ENCODE measurements at places on chromosomes 1 and 21.

DNA sequence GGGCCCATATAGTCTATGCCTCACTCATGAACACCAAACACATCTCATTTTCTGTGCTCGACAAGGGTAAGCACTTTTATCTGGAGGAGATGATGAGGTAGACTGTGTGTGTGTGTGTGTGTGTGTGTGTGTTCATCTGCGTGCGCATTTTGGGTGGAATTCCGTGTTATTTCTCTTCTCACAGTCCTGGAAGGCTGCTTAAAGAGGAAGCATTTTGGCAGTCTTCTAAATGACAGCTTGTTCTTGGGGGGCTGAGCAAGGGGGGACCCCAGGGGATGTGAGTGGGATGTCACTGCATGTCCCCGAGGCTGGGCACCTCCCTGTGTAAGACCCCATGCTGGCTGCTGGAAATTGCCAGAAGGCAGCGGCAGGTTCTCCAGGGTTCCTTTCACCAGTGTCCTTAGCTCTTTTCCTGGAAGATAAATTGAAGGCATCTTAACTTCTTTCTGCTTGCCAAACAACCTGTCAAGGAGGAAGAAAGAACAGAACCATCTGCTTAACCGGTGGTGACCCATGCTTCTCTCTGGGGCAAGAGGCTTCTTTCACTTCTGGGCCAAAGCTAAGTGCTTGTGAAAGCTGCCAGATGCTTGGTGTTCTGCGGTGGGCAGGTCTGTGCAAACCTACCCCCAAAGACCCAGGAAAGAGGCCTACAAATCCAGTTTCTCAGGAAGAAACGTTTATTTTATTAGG lies 9.9 kb upstream of the RD3 start:
- no peak for DNase-seq

GRCh38 chr1:186950547-186950946 lies 121.8 kb downstream of the PLA2G4A start:
- no peak for DNase-seq

DNA sequence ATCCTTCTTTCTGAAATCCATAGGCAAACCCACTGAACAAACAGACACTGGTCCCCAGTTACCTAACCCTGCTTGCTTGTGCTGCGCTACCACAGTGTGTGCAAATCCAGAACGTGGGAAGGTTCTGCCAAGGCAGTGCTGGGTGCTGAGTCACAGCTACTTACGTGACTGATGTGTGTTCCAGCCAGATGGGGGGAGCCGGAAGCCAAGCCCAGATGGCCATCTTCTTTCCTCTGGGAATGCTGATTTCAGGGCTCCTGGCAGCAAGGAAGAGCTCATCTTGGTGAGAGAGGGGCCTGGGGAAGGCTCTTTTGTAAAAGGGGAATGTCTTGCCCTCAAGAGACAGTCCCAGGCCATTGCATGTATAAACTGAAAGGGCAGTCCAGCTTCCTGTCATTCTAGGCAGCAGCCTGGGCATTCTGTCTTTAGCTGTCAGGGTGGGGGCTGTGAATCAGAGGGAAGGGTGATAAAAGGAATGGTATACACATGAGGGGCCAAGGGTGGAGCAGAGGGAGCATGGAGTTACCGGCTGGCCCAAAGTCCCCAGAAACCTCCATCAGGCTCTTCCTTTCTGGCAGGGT lies 54.1 kb downstream of the CD46 start:
- DNase-seq = no peak

- no peak for DNase-seq
Observed at GRCh38 chr1:114609826-114610225, 28.4 kb upstream of the BCAS2 start.

GRCh38 chr1:54486907-54487306 lies 61.1 kb upstream of the ACOT11 start:
- no peak for DNase-seq

DNA sequence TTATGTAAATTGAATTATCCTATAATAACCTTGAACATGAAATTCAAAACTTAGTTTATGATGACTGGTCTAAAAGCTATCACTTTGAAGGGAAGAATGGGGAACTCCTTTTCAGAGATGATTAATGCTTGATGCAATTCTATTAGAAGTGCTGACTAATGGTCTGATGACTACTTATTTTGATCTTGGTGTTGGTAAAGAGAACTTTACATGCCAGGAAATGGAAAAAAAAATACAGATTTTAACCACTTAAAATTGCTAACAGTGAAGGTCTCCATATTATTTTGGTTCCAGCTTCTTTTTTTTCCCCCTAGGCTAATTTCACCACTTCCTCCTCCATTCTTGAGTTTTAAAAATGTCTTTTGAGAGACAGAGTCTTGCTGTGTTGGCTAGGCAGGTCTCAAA lies 22.9 kb downstream of the S1PR1 start:
- DNase-seq = no peak

GRCh38 chr1:232426801-232427200 lies 203.1 kb downstream of the SIPA1L2 start:
- DNase-seq = no peak

- no peak for DNase-seq
Observed at GRCh38 chr21:15222707-15223106, 157.9 kb upstream of the NRIP1 start.

- no peak for DNase-seq
Observed at GRCh38 chr1:241592273-241592958, 47.8 kb downstream of the CHML start.

DNA sequence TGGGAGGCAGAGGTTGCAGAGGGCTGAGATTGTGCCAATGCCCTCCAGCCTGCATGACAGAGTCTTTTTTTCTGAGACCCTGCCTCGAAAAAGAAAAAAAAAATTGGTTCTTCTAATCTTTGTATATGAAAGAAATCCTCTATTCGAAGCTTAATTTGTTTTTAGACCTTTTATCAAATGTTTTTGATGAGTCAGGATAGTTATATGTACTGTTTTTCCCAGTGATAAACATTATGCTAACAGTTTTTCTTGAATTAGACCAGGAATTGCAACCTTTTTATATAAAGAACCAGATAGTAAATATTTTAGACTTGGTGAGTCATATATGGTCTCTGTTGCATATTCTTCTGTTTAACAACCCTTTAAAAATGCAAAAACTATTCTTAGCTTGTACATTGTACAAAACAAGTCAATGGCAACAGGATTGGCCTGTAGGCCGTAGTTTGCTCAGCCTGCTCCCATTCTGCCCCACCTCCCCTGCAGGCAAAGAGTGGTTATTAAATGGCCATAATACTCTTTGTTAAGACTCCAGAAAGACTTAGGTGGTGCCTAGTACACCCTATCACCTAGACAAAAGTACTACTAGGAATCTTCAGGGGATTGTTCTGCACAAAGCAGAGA lies 45.2 kb downstream of the LYST start:
- no peak for DNase-seq

- no peak for DNase-seq
Observed at GRCh38 chr1:109089242-109090015, 1.1 kb upstream of the TMEM167B start.

- no peak for DNase-seq
Observed at GRCh38 chr1:228011721-228012311, 5.0 kb downstream of the WNT3A start.

GRCh38 chr1:224108991-224109390 lies 4.9 kb upstream of the FBXO28 start:
- no peak for DNase-seq

DNA sequence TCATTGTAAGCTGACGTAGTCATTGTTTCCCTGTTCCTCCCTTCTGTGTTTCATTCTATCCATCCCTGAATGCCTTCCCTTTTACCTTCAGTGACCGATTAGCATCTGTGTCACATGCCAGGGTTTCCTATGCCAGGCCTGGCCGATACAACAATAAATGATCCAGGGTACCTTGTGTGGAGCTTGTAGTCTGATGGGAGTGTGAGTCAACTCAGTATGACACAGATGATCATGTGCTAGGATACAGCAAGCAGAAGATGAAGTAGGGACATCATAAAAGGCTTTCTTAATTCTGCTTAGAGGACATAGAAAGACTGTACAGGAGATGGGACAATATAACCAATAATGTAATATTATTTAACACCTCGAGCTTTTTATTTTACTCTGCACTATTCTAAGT lies 164.1 kb upstream of the C8B start:
- no peak for DNase-seq

DNA sequence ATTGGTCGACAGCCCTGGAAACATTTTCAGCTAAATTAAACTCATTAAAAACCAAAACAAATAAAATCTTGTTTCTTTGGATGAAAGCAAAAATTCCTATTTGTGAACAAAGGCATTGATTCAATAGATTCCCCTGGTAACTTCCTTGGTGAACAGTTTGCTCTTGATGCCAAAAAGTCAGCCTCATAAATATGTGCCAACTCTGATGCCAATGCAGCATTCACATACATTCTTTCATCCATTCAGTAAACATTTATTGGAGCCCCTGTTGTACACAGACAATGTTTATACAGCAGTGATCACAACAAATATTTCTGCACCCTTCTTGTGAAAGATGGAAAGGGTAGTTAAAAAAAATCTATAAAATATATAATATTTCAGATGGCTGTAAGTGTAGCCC lies 107.8 kb downstream of the PLD5 start:
- DNase-seq = no peak

DNA sequence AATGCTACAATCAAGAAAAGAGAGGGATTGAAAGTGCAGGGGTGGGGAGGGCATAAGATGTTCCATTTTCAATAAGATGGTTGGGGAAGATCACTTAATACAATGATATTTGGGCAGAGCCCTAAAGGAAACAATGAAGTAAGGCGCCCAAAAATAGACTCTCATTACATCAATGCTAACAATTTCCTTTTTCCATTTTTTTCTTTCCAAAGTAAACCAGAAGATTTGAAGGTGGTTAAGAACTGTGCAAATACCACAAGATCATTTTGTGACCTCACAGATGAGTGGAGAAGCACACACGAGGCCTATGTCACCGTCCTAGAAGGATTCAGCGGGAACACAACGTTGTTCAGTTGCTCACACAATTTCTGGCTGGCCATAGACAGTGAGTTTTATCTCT lies 16.8 kb downstream of the IFNAR2 start:
- no peak for DNase-seq

GRCh38 chr1:31930836-31931592 lies 7.2 kb downstream of the PTP4A2 start:
- DNase-seq = no peak
